ENCODE measurements at places on chromosomes 5 and 9.

DNA sequence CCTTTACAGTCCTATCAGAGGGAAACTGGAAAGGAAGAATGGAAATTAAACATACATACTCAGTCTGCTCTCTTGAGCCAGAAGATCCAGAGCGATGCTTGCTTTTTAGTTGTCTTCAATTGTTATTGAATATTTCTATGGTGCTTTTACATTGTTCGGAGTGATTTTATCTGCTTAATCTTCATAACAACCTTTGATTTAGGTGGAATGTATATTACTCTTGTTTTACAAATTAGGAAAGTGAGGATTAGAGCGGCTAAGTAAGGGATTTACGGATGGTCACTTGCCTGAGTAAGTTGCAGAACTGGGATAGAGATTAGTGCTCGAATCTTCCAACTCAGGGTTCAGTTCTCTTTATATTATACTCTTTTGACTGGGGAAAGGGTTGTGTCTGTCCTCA, 69.1 kb downstream of the PBX3 start:
- DNase-seq = no peak

DNA sequence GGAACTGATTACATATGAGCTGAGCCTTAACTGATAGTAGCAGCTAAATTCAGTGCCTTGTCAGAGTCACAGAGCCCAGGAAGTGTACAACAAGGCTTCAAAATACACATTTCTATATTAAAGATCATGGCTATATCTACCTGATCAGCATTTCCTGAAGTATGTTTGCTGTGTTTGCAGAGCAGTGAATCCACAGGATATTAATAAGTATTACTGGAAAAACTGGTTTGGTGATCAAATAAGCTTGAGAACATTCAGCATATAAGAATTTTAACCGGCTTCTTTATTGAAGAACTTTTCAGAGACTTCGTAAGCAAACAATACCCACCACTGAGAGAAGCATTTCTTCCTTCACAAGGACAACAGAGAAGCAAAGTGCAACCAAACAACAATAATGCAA, 227.0 kb downstream of the ELAVL2 start:
- no peak for DNase-seq

DNA sequence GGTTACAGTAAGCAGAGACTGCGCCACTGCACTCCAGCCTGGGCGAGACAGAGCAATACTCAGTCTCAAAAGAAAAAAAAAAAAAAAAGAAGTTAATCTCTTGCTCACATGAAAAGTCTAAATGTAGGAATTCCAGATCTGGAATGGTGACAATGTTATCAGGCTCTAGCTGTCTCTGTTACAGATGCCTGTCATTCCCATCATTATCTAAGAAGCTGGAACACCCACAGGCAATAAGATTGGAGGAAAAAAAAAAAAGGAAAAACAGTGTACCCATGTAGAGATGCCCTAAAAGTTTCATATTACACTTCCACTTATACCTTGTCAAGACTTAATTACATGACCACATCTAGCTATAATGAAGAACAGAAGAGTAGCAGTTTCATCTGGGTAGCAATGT, 38.2 kb downstream of the PTBP3 start:
- no peak for DNase-seq

DNA sequence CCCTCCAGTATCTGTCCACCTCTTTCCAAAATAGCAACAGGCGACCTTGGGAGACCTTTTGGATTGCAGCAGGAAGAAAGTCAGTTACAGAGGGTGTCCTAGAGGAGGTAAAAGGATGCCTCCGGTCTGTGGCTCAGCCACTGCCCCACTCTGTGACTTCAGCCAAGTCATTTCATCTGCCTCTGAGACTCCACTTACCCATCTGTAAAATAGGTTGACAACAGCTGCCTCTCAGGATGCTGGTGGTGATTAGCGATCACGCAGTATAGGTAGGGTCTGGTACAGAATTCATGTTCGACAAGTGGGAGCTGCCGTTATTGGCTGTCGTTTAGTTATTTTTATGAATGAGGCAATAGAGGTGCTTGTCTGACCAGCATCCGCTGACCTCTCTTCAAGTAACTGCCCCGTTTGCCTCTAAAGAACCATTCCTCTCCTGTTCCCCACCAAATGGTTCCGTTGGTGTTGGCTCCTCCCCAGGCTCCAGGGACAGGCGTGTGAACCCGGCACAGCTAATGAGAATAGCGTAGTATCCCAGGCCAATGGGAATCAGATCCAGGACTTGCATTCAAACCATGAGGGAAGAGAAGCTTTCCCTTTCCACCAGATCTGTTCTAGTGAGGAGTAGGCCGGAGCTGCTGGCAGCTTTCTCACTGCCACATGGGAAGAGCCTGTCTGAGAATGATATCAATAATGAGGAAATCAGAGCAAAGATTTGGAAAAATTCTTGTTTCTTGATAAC, 64.1 kb downstream of the SMIM23 start:
- DNase-seq = no peak

DNA sequence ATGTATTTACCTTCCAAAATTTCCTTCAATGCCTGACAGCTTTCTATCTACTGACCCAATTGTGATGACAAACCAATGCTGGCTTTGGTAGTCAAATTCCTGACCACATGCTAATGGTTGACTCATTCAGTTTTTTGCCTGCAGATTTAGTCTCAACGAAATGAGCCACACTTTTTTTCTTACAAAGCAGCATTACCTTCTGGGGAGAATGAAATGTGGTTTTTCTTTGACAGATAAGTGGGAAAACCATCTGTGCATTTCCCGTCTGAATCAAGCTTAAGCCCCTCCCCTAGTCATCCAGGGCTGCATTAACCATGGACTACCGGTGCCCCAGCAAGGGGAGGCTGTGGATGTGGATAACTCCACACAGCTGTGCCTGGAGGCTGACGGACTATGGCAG, 99.6 kb upstream of the TAF11L2 start:
- DNase-seq = no peak

DNA sequence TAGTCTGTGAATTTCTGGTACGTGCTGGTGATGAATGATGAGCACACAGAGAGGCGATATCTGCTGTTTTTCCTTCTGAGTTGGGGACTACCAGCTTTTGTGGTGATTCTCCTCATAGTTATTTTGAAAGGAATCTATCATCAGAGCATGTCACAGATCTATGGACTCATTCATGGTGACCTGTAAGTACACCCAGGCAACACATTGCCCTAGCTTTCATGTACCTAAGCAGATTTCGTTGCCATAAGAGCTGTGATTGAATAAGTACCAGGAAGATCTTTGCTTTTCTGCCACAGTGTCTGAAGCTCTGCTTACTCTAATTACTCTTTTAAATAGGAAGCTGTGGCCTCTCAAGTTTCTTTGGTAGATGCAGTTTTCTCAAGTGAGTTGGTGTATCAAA, 397.8 kb downstream of the ARRDC3 start:
- no peak for DNase-seq

DNA sequence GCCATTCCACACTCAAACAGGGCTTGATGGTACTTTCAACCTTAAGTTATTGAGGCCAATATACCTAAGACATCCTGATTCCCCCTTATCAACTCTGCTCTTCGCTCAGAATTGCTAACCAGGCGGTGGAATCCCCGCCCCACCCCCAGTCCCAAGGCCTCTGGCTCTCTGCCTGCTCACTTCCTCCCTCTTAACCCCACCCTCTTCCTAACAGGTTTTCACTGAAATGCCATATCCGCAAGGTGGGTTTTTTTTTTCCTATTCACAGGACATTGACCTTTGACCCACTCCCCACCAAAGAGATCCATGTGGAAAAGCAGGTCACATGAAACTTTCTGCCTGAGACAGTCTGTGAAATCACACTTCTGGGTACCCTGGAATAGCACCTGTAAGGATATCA, 66.6 kb upstream of the IFNK start:
- DNase-seq = no peak

- no peak for DNase-seq
Measured at GRCh38 chr5:144297081-144297480, 126.4 kb downstream of the KCTD16 start.

GRCh38 chr5:179176571-179177230, 116.5 kb downstream of the ZNF354C start:
- no peak for DNase-seq

DNA sequence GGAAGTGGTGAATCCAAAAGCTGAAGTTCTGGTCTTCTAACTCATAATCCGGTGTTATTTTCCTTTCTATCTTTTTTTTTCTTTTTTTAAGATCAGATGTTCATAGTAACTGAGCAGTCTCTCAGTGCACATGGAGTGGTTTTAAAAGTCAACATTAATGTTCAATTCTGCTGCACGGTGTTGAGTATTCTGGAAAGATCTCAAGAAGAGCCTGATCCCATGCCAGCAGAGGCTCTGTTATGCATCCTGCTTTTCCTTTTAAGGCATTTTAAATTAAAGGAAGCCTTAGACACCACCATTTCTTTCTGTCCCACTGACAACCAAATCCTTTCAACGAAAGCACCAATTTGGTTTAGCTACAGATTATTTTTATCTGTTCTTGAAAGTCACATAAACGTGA, 33.4 kb downstream of the SEMA5A start:
- no peak for DNase-seq

DNA sequence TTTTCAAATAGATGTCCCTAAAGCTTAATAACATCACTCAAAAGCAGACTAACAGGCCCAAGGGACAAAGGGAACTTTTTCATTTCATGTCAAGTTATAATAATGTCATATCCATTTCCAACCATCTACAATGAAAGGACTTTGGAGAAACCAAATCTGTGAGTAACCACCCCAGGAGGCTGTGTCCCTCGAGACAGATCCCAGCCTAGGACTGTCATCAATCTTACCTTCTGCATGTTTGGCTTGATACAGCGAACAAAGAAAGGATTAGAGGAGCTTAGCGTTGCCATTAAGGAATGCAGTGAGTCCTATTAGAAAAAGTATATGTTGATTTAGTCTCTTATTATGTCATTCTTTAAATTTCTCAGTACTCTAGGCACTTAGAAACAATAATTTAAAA, 137.8 kb upstream of the RETREG1 start:
- no peak for DNase-seq

DNA sequence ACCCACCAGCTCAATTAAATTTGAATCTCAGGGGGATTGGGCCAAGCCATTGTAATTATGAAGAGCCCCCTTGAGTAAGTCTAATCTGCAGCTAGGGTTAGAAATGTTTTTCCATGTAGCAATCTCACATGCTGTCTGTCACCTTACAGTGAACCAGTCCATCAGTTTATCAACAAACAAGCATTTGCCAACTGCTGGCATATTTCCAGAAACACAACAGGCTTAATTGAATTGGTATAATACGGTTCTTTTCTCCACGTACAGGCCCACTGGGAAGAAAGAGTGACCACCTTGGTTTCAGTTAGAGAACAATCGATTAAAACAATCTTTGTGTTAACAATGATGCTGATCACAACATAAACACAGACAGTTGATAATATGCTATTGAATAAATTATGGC, 67.4 kb downstream of the NSUN2 start:
- no peak for DNase-seq

- DNase-seq = peak; percentile 58
Measured at GRCh38 chr9:94603259-94604160, 9.9 kb upstream of the FBP2 start.

DNA sequence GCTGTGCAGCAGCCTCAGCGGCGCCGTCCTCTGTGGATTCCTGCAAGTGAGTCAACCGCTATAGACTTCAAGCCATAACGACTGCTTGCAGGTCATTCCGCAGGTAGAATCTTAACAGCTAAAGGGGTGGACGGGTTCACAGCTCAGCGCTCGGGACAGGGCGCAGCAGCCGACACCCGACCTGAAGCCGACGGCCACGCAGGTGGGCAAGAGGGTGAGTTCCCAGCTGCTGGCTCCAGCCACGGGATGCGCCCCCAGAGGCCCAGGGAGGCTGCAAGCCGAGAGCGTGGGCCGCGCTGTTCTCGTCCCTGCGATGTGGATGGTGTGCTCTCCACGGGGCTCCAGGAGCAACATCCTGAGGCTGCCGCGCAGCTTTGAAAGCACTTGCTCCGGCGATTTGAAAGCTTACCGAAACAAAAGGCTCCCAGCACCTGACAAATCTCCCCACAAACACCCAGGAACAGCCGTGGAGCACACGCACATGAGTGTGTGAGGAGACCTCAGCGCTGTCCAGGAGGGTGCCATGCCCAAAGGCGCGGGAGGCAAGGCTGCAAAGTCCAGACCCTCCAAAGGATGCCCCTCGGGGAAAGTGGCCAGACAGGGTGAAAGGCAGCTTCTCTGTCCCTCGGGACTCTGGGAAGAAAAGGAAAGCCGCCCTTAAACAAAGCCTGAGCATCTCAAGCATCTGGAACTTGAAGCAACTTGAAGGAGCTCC, 48.7 kb downstream of the EXD3 start:
- DNase-seq = no peak

GRCh38 chr9:26975728-26976707, 19.8 kb downstream of the IFT74 start:
- DNase-seq = peak; percentile 17

GRCh38 chr5:128626536-128627090, 88.6 kb upstream of the FBN2 start:
- DNase-seq = no peak

DNA sequence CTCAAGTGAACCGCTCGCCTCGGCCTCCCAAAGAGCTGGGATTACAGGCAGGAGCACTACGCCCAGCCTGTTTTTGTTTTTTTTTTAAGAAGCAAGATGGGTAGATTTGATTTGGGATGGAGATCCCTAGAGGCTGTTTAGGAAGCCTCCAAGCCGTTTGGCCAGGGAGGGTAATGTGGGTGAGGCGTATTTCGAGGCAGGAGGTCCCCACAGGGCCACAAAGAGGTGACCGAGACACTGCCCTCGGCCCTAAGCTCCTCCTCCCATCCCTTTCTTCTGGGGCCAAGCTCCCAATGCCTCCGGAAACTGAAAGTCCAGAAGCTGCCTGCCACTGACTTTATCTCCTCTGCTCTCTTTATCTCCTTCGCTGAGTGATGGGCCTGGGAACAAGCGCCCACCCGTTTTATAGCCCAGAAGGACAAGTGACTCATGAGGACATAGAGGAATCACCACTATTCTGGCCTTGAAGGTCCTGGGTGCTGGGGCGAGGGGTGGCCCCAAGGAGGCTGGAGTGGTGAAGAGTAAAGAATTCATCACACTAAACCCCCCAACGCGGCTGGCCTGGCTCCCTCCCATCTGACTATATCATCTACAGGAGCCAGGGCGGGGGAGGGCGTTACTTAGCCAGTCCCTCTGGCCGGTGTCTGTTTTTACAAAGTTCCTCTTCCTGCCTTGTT, 2.0 kb upstream of the RALGDS start:
- DNase-seq = no peak

DNA sequence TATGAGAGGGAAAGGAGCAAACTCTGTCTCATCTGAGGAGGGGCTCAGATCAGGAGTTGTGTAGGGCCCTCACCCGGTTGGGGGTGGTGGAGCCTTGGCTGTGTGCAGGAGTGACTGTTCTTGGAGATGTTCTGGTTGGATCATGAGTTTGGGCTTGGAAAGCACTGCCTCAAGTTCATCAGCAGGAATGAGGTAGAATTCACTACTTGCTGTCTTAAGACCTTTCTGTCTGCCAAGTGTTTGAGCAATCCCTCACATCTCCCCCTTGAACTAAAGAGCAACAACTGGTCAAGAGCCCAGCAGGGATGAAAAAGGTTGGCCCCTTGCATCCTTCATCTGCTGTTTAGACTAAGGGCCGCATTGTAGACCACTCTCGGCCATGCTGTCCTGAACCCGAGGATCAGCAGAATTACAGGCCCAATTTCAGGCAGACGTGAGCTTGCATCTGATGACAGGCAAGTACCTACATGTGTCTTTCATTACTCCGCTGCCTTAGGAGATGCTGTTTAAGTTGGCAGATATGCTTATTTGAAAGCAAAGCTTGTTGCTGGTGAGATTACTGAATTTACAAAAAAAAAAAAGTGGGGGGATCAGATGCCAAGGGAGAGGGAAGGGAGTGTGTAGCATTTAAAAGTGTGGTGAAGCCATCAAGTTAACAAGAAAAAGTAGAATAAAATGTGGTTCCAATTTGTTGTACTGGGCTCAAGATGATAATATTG, 36.4 kb downstream of the PIK3R1 start:
- no peak for DNase-seq
